ENCODE measurements at places on chromosomes 2 and 18.

DNA sequence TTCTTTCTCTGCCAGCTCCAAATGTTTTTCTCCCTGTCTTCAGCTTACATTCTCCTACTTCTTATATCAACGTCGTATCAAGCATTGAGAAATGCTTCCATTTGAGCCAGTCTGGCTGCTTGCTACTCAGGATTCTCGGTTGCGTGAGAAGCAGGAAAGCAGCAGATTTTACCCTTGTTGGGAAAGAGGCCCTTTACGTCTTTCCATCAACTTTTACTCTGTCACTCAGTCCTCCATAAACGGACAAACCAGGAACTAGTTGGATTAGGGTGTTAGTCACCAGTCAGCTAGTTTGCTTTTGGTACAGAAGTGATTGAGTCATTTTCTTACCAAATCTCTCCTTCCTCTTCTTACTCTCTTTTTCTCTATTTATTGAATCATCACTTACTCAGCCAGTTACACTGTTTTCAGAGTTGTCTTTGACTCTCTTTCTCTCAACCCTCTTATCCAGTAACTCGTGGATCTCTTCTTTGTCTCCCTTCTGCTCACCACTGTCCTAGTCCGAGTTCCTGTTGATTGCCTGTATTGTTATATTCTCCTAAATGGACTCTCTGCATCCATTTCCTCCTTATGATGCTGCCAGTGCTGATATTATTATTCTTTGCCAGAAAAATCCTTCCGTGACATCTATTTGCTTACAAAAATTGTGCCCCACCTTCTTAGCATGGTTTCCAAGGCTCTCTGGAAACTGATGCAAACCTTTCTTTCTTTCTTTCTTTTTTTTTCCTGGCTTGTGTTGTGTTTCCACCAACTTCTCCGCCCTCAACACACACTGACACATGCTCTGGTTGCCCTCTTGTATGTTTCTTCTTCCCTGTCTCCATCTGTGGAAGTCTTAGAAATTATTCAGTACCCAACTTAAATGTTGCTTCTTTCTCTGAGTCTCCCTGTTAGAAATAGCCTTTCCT lies 61.5 kb downstream of the VRK2 start:
- DNase-seq, result no peak

- no peak for DNase-seq
Measured at GRCh38 chr18:3485153-3486149, 35.5 kb downstream of the TGIF1 start.

DNA sequence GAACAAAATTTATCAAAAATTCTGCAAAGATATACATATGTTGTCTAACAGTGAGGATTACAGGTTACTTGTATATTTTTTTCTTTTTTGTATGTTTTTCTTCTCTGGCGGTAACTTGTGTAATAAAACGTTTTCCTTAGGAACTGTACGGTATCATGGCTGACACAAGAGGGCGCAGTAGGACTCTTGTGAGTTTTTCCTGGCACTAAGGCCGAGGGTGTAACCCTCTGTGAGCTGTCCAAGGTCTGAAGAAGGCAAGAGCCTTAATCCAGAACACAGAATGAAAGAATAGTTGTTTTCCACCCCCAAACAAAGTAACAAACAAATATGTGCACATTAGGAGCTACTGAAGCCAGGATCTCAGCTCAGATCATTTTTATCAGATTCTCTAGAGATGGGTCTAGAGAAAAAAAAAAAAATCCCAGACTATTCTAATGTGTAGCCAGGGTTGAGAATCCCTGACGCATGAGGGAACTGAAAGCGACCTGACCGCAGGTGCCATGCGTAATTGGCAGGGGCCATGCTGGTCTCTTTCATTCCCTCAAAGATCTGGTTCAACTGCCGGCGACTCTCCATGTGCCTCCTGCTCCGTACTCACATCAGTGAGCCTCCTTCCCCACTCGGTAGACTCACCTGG lies 27.0 kb downstream of the TMEM200C start:
- peak; percentile 83 for DNase-seq

GRCh38 chr18:7616661-7617060 lies 49.5 kb downstream of the PTPRM start:
- no peak for DNase-seq

DNA sequence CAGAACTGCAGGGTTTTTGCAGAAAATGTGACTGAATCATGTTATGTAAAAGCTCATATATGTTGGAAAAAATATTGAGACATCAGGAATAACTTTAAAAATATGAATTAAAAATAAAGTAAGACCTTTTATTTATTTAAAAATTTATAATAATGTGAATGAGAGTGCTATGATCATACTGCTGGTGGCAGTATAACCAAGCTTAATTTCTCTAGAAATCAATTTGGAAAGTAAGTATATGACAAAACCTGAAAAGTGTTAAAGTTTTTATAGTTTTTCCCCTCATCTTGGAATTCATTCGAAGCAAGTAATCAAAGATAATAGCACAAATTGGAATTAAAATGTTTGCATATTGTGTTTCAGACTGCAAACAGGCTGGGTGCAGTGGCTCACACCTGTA lies 7.5 kb downstream of the SLC39A10 start:
- DNase-seq, result no peak

GRCh38 chr18:66993492-66993891 lies 389.6 kb upstream of the CDH19 start:
- peak; percentile 53 for DNase-seq

GRCh38 chr2:60262178-60262577 lies 291.3 kb downstream of the BCL11A start:
- no peak for DNase-seq

DNA sequence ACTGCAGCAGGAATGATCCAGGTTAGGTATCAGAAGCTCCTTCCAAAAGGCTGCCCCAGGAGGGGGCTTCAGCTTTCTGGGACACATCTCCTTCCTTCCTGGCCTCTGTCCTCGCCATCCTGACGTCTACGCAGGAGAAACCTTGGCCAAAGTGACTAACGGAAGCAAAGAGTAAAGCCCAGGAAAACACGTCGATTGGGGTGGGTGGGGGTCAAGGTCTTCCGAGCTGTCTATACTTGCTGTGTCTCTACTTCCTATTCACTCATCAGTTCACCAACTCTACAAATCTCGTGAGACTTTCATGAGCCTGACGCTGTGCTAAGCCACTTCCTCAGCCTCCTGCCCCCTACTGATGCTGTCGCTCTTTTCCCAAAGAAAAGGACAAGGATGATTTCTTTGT lies 212.6 kb downstream of the TNS1 start:
- peak; percentile 86 for DNase-seq

GRCh38 chr2:230908595-230909191 lies 16.3 kb downstream of the GPR55 start:
- peak; percentile 59 for DNase-seq

- no peak for DNase-seq
Measured at GRCh38 chr2:223477318-223477717, 124.8 kb downstream of the SCG2 start.

DNA sequence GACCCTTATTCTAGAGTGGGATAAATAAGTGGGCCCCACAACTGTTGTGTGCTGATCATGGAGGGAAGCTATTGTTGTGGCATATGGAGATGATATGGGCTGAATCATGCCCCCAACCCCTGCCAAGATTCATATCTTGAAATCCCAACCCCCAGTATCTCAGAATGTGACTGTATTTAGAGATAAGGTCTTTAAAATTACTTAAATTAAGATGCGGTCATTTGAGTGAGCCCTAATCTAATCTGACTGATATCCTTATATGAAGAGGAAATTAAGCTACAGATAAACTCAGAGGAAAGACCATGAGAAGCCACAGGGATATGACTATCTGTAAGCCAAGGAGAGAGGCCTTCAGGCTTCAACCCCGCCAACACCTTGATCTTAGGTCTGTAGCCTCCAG lies 188.3 kb upstream of the RND3 start:
- no peak for DNase-seq

- DNase-seq, result no peak
Measured at GRCh38 chr2:30997979-30998378, 140.3 kb downstream of the GALNT14 start.

DNA sequence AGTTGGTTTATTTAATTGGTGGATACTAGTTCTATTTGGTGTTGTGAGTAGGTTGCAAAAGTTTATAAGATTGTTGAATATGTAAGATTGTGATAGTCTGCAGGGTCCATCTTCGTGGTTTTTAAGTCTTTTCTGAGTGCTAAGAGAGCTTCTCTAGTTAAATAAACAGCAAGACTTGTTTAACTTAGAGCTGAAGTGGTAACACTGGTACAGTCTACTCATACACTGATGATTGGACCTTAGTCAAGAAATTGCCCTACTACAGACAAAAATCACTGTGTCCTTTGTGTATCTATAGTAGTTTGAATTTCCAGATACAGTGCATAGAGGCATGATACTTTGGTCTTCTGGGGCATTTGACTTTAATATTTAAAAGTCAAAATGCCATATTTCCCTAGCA lies 94.6 kb downstream of the PHLPP1 start:
- DNase-seq, result peak; percentile 45

- DNase-seq, result no peak
Measured at GRCh38 chr2:129733579-129733978, 245.9 kb upstream of the RAB6C start.

DNA sequence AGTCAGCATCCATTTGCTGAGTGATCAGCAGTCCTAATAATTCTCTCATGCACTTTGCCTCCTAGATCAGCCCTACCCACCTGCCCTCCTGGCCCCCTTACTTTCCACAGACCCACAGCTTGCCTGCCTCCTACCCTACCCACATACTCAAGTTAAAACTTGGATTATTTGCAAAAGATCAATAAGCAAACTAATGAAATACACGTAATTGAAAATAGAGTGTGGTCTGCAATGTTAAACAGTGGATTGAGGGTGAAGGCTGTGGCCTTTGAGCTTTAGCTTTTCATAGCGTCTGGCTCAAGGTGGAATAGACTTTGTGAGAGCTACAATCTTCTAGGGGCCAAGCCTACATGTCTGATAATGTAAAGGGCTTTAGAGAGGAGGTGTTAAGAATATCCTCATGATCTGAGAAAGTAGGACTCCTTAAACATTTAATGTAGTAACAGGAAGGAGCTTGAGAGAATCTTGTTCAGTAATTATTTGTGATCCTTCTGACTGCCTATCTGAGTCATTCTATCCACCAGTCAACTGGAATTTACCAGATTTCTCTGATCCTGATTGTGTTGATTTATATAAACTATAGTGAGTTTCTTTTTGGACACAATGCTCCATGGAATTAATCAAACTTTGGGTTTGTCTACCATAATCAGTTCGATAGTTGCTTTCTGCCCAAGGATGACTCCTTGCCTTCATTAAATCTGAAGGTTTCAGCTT lies 310.0 kb downstream of the HRH4 start:
- no peak for DNase-seq

DNA sequence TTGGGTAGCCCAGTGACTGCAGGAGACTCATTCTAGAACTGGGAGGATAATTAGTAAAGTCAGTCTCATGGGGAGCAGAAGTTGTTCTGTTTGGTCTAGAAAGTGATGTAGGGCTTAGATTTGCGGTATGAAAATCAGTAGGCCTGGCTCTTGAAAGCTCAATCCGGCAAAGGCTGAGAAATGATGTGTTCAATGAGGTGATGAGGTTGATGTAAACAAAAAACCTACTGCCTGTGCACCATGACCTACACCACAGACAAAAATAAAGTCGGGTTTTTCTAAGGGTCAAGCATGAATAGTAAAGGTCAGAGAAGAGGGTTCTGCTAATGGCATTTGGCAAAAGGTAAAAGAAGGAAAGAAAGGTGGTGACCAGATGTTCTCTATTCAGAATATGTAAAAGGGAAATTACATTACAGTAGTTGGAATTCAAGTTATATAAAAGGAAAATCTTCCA lies 80.8 kb upstream of the COL5A2 start:
- no peak for DNase-seq

GRCh38 chr2:224947566-224947965 lies 94.7 kb downstream of the DOCK10 start:
- DNase-seq, result no peak

GRCh38 chr2:240303896-240304745 lies 131.3 kb upstream of the GPC1 start:
- DNase-seq, result no peak

DNA sequence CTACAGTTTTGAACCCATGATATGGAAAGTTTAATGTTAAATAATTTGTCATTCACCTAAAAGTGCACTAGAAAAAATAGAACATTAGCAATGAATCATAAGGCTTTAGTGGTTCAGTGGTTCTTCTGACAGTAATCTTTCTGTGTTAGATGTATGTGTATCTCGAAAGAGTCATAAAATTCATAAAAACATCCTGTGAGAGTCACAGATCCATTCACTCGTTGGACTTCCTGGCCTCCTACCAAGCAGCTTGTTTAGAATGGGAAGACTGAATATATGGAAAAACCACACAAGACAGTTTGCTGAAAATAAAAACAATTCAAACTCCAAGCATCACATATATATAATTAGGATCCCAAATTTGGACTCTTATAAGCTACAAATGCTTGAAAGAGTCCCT lies 34.8 kb downstream of the ADNP2 start:
- DNase-seq, result no peak

- DNase-seq, result peak; percentile 91
Measured at GRCh38 chr18:25077038-25077943, 274.7 kb downstream of the ZNF521 start.
